ENCODE measurements at places on chromosomes 7 and 10.
A peak's percentile ranks its signal among the peaks of the same experiment; 100 is the strongest.

DNA sequence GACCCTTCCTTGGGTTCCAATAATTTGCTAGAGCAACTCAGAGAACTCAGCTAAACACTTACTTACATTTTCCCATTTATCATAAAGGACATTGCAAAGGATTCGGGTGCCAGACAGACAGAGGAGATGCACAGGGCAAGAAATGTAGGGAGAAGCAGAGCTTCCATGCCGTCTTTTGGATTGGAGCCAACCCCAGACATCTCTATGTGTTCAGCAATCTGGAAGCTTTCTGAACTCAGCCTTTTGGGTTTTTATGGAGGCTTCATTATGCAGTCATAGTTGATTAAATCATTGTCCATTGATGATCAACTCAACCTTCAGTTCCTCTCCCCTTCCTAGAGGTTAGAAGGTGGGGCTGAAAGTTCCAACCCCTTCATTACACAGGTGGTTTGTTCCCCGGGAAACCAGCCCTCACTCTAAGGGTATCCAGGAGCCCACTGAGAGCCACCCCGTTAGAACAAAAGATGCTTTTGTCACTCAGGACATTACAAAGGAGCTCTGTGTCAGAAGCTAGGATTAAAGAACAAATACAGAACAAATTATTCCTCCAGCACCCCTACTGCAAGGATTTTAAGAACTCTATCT, 211.9 kb upstream of the VSTM2A start:
- peak; percentile 8 for DNase-seq

- DNase-seq = no peak
Measured at GRCh38 chr7:13879994-13880686, 109.3 kb downstream of the ETV1 start.

- no peak for DNase-seq
Measured at GRCh38 chr10:128908099-128908498, 558.9 kb upstream of the MGMT start.

DNA sequence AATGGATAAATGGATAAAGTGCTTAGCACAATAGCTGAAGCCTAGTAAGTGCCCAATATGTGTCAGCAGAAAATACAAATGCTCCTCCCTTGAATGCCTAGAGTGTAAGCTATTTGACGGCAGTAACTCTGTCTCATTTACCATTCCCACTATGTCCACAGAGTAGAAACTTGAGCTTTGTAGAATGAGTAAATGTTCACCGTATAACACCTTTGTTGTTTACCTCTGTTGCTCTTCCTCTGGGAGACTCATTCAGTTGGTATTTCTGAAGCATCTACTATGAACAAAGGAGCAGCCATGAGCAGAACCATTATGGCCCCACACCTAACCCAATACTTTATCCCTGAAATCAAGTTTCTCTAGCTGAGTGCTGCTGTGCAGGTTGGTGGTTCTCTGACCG, 8.4 kb upstream of the SLC16A12 start:
- no peak for DNase-seq

DNA sequence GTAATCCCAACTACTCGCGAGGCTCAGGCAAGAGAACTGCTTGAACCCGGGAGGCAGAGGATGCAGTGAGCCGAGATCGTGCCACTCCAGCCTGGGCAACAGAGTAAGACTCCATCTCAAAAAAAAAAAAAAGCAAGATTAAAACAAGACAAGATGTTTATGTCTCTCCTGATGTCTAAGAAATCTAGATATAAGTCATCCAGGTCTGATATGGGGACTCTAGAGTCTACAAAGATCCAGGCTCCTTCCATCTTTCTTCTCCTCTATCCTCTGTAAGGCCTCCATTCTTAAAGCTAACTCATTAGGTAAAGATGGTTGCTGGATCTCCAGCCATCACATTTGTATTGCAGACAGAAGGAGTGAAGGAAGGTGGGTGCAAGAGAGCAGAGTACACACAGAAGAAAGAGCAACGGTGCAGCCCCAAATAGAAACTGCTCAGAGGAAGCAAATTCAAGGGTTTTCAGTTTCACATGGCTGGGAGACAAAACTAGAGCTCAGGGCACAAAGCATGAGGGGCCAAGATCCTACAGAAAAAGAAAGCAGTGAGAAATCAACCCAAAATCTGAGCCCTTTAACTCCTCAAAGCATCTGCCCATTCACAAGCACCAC, 57.6 kb downstream of the USP6NL start:
- no peak for DNase-seq
